Transverse colon (tissue), 4 donors: ENCODE measurements at places on chromosomes 1 and 21. TPM values are rescaled to one million over a fixed set of nuclear protein-coding genes. Genes with fewer than 3 reads are reported as not detected.

GRCh38 chr1:47182676-47183235 is 7.1 kb downstream of the PDZK1IP1 start:
- no peak for DNase-seq
- H3K4me1 ChIP-seq = peaks cover 15% of the 10 kb centered on the region
- H3K4me3 ChIP-seq = no peak overlapping the region
- peaks cover 10% of the 10 kb centered on the region for H3K27me3 ChIP-seq
- H3K27ac ChIP-seq = no peak overlapping the region

GRCh38 chr21:25901330-25901979 is 166.7 kb downstream of the GABPA start:
- H3K4me3 ChIP-seq = no peak overlapping the region
- no peaks in the 10 kb centered on the region for H3K36me3 ChIP-seq
- peaks cover 20% of the 10 kb centered on the region for H3K4me1 ChIP-seq
- DNase-seq = no peak

DNA sequence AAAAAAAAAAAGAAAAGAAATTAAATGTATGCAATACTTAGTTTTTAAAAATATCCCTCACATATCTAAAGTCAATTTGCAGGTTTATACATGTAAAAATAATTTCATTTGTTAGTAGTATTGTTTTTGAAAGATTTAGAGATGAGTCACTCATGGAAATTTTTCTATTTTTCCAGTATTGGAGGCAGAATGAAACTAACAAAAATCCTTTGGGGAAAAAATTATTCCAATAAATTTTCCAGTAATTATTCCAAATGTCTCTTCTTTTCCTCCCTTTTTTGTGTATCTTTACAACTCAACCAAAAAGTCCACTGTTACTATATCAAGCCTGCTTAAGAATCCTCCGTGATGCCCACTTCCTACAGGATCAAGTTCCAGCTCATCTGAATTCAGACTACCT is 29.9 kb downstream of the MPZL1 start:
- no peak overlapping the region for H3K4me3 ChIP-seq
- peak overlapping the region; percentile 82 for H3K27ac ChIP-seq
- H3K36me3 ChIP-seq = no peaks in the 10 kb centered on the region
- no peaks in the 10 kb centered on the region for H3K27me3 ChIP-seq

TP73 gene
- total RNA-seq = 0.20 TPM

GJA9 gene
- total RNA-seq = 1.6 TPM

DNA sequence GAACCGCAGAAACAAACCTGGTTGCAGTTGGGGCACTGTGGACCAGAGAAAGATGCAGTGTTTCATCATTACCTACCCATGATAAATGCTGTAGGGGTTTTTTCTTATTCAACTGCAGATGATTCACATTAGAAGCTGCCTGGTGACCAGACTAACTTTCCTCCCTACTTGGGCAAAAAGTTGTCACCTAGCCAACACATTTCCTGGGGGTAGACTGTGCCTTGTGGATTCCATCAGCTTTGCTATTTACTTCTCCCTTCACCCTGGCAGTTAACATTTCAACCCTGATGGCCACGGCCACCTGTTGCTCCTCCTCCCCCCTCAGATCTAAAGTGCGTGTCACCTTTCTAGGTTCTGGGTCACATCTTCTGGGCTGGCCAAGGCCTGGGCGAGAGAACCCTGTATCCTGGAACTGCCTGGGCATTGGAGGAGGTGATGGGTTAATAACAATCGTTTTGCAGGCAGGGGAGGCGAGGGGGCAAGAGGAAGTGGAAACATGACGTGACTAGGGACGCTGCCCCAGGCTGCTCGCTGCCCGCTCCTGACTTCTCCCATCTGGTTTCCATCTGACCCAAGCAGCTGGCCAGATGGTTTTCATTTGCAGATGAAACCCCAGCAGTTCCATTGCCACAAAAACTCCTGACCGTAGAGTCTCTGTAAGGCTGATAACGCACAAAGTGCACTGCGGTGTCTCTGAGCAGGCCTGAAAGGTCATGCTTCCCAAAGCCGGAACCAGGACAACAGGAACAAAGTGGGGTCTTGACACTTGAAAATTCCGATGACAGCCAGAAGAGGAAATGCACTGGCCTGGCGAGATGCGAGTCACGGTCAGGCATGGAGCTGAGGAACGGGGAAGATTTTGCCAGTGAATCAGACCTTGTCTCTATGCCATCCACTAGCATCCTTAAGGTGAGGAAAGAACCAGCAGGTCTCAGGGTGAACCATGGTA is 36.6 kb downstream of the CAPZB start:
- H3K27me3 ChIP-seq = no peaks in the 10 kb centered on the region
- peaks cover 82% of the 10 kb centered on the region for H3K4me1 ChIP-seq
- H3K36me3 ChIP-seq = no peaks in the 10 kb centered on the region
- peak; percentile 51 for DNase-seq

DNA sequence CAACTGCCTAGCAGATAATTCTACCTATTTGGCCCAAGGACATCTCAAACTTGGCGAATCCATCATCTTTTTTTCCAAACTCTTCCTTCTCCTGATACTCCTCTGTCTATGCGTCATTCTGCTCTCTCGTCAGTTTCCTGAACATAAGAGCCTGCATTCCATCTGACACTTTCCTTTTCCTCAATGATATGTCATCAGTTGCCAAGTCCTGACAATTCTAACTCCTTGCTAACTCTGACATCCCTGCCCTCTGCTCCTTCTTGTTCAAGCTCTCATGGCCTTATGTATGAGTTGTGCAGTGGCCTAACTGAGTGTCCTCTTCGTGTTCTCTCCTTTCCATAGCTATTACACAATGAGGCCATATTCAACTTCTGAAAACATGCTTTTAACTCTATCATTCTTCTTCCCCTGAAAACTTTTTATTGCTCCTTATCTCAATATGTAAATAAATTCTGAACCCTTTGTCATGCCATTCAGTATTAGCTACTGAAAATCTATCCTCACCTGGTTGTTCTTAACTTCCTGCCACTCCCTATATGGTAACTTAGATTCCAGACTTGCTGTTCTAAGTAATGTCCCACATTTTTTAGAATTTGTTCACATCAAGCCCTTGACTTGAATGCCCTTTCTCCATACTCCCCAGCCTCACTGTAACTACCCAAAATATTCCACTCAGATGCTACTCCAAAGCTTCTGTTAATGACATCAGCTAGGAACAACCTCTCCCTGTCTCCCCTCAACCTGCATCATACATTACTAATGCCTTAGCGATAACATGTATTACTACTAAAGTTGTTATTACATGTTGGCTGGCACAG is 11.5 kb downstream of the PALMD start:
- H3K36me3 ChIP-seq = no peaks in the 10 kb centered on the region
- H3K27me3 ChIP-seq = no peaks in the 10 kb centered on the region
- no peak for DNase-seq
- no peak overlapping the region for H3K27ac ChIP-seq

GRCh38 chr1:71587961-71588360 is 507.1 kb upstream of the ZRANB2 start:
- H3K4me3 ChIP-seq = no peak overlapping the region
- H3K27ac ChIP-seq = no peak overlapping the region
- no peaks in the 10 kb centered on the region for H3K27me3 ChIP-seq
- no peak for DNase-seq
- H3K4me1 ChIP-seq = no peaks in the 10 kb centered on the region
- H3K36me3 ChIP-seq = no peaks in the 10 kb centered on the region

DNA sequence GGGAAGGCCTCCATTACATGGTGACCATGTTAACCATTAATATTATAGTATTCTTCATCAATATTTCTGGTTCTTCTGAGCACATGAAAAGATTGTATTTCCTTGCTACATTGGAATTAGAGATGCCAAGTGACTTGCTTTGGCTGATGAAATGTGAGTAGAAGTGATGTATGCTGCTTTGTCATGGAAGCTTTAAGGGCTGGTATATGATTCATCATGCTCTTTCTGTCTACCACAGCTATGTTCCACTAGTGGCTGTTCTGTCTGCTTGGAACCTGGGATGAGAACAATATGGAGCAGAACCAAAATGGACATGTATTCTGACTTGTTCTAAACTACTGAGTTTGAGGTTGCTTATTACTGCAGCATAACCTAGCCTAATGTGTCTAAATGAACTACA is 163.3 kb downstream of the TM2D1 start:
- no peaks in the 10 kb centered on the region for H3K36me3 ChIP-seq
- no peak overlapping the region for H3K27ac ChIP-seq
- H3K27me3 ChIP-seq = no peaks in the 10 kb centered on the region
- no peaks in the 10 kb centered on the region for H3K4me1 ChIP-seq

DNA sequence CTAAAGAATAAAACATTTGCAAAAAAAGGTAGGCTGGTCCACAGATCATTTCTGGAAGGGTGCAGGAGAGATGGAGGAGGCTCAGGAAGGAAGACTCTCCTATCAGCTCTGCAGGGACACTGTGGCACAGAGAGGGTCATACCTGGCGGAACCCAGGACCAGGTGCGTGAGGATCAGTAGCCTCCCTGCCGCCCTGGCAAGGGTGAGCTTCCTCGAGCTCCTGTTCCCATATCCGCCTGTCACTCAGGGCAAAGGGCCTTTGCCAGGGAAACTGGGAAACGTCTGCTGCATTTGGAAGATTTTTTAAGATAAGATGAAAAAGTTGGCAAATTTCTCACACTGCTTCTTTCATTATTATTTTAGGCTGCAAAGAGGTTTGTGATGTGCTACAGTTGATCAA is 112.1 kb upstream of the TIAM1 start:
- H3K4me3 ChIP-seq = no peak overlapping the region
- H3K4me1 ChIP-seq = no peaks in the 10 kb centered on the region
- DNase-seq = no peak
- H3K36me3 ChIP-seq = no peaks in the 10 kb centered on the region
- no peak overlapping the region for H3K27ac ChIP-seq
- no peaks in the 10 kb centered on the region for H3K27me3 ChIP-seq

DNA sequence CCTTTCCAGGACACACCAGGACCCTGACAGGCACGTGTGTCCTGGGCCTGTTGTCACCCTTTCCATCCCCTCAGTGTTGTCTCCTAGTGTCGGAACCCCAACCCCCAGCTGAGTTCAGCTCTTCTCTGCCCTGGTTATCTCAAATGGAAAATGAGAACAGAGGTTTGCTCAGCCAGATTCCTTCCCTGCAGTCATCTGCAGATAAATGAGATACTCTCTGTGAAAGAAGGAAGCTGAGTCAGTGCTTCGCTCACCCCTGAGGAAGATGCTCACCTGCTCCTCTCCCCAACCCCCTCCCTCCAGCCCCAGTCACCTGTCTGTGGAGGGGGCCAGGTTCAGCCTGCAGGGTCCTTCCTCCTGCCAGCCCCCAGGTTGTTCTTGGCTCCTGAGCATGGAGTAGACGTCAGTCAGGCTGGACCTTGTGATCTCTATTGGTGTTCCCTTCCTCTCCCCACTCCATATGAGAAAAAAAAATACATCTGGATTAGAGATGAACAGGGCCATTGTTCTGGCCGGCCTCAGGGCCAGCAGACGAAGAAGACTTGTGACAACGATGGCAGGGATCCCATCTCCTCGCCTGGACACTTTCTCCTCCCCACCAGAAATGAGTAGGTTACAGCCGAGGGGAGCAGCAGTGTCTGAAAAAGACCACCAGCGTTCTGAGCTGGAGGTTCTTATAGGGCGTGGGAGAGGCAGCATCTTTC is 20.9 kb downstream of the PHGDH start:
- H3K27ac ChIP-seq = no peak overlapping the region
- peaks cover 2% of the 10 kb centered on the region for H3K4me1 ChIP-seq
- H3K27me3 ChIP-seq = no peaks in the 10 kb centered on the region
- H3K4me3 ChIP-seq = no peak overlapping the region

C1orf94 gene
- not detected for total RNA-seq

- H3K4me3 ChIP-seq = no peak overlapping the region
- H3K4me1 ChIP-seq = peaks cover 5% of the 10 kb centered on the region
- no peak overlapping the region for H3K27ac ChIP-seq
- DNase-seq = no peak
- H3K36me3 ChIP-seq = no peaks in the 10 kb centered on the region
- H3K27me3 ChIP-seq = no peaks in the 10 kb centered on the region
These were observed 21.9 kb downstream of the TSNAX start for GRCh38 chr1:231550448-231550781.

- peaks cover 5% of the 10 kb centered on the region for H3K4me1 ChIP-seq
- peak; percentile 85 for DNase-seq
- no peaks in the 10 kb centered on the region for H3K27me3 ChIP-seq
- no peaks in the 10 kb centered on the region for H3K36me3 ChIP-seq
These were observed 31.2 kb downstream of the CDCP2 start for GRCh38 chr1:54121482-54122134.

C1orf74 gene
- total RNA-seq = 2.4 TPM

GRCh38 chr1:172185996-172186395 is 234.5 kb upstream of the C1orf105 start:
- H3K27me3 ChIP-seq = no peaks in the 10 kb centered on the region
- H3K27ac ChIP-seq = no peak overlapping the region
- no peak for DNase-seq
- peaks cover 8% of the 10 kb centered on the region for H3K4me1 ChIP-seq
- H3K4me3 ChIP-seq = no peak overlapping the region

- H3K4me1 ChIP-seq = no peaks in the 10 kb centered on the region
- no peak overlapping the region for H3K4me3 ChIP-seq
- no peak for DNase-seq
- H3K36me3 ChIP-seq = no peaks in the 10 kb centered on the region
- no peak overlapping the region for H3K27ac ChIP-seq
These were observed 298.6 kb upstream of the ST6GALNAC5 start for GRCh38 chr1:76568573-76569238.

DNA sequence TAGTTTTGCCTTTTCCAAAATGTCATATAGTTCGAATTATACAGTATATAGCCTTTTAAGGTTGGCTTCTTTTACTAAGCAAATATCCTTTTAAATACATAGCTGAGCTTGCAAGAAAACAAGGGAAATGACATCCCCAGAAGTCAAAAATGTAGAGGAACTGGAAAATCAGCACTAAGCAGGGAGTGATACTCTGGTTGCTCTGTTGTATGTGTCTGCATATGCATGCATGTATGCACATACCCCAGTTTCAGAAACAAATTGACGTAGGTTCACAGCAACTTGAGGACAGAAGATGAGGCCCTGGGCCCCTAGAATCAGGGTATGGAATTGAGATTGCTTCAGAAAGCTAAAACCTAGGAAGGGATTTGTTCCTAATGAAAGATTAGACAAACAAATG is 75.1 kb upstream of the GNG4 start:
- H3K36me3 ChIP-seq = no peaks in the 10 kb centered on the region
- H3K27ac ChIP-seq = no peak overlapping the region
- H3K27me3 ChIP-seq = no peaks in the 10 kb centered on the region
- no peak for DNase-seq
- no peaks in the 10 kb centered on the region for H3K4me1 ChIP-seq

DNA sequence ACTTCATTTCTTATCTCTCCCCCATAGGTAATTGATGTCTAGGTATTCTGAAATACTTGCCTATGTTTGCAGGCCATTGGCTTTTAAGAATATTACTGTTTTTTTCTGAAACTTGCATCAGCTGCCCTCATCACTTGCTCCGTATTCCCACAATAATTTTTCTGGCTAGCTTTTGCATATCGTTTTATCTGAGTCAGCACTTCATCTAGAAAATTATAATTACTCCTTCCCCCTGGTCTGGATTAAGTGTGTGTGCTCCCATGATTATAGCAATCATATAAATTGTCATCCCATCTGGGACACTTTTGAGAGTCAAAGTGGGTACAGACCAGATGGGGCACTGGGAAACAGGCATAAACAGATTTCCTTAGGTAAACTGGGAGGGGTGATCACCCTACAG is 583.2 kb upstream of the B3GALT2 start:
- H3K27ac ChIP-seq = no peak overlapping the region
- no peak overlapping the region for H3K4me3 ChIP-seq
- H3K4me1 ChIP-seq = no peaks in the 10 kb centered on the region
- DNase-seq = no peak
- no peaks in the 10 kb centered on the region for H3K27me3 ChIP-seq
- no peaks in the 10 kb centered on the region for H3K36me3 ChIP-seq

HCN3 gene
- 13.0 TPM for total RNA-seq

TMEM82 gene
- 1.8 TPM for total RNA-seq
